Spleen (tissue), 13 donors: ENCODE measurements at places on chromosomes 6 and 20. TPM values are rescaled to one million over a fixed set of nuclear protein-coding genes. Genes with fewer than 3 reads are reported as not detected.

- H3K4me1 ChIP-seq: no peaks in the 10 kb centered on the region
- H3K27me3 ChIP-seq: no peaks in the 10 kb centered on the region
- H3K4me3 ChIP-seq: no peak overlapping the region
- no peak for DNase-seq
- no peaks in the 10 kb centered on the region for H3K36me3 ChIP-seq
These were observed 100.2 kb downstream of the PERP start for GRCh38 chr6:138007014-138007472.

GRCh38 chr20:62616728-62617621, 25.3 kb upstream of the SLCO4A1 start:
- H3K27me3 ChIP-seq: no peaks in the 10 kb centered on the region
- peak overlapping the region; percentile 27 for H3K4me3 ChIP-seq
- peak overlapping the region; percentile 43 for H3K27ac ChIP-seq
- peaks cover 56% of the 10 kb centered on the region for H3K4me1 ChIP-seq

MYB gene
- polyA plus RNA-seq: 0.87 TPM

IER3 gene
- 25.7 TPM for polyA plus RNA-seq

DNA sequence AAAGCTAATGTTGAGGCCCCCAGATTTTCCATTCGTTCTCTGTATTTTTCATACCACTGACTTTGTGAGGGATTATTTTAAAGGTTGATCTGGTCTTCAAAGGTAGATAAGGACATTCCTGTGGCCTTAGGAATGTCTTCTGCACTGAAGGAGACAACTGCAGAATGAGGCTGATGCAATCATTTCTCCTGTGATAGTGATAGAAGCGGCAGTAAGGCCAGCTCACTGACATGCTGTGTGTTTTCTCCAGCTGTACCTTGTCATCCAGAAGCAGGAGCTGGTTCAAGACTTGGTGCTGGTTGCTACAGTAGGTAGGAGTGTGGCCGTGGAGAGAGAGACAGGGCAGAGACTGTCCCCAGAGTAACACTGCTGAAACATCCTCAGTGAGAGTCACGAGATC, 53.8 kb downstream of the DCBLD1 start:
- H3K4me1 ChIP-seq: no peaks in the 10 kb centered on the region
- no peak overlapping the region for H3K4me3 ChIP-seq
- H3K27ac ChIP-seq: no peak overlapping the region
- no peaks in the 10 kb centered on the region for H3K27me3 ChIP-seq

DNA sequence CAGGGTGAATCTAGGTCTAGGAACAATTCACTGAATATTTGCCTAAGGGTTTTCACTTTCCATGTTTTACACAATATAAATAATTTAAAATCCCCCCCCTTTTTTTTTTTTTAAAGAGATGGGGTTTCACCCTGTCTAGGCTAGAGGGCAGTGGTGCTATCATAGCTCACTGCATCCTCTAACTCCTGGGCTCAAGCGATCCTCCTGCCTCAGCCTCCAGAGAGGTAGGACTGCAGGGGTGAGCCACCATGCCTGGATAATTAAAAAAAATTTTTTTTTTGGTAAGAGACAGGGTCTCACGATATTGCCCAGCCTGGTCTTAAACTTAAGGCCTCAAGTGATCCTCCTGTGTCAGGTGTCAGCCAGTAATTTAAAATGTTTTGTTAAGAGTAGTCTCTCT, 17.8 kb downstream of the QKI start:
- peaks cover 93% of the 10 kb centered on the region for H3K4me1 ChIP-seq
- DNase-seq: no peak
- no peak overlapping the region for H3K27ac ChIP-seq
- H3K36me3 ChIP-seq: no peaks in the 10 kb centered on the region
